ENCODE measurements at places on chromosomes 1 and 21.

DNA sequence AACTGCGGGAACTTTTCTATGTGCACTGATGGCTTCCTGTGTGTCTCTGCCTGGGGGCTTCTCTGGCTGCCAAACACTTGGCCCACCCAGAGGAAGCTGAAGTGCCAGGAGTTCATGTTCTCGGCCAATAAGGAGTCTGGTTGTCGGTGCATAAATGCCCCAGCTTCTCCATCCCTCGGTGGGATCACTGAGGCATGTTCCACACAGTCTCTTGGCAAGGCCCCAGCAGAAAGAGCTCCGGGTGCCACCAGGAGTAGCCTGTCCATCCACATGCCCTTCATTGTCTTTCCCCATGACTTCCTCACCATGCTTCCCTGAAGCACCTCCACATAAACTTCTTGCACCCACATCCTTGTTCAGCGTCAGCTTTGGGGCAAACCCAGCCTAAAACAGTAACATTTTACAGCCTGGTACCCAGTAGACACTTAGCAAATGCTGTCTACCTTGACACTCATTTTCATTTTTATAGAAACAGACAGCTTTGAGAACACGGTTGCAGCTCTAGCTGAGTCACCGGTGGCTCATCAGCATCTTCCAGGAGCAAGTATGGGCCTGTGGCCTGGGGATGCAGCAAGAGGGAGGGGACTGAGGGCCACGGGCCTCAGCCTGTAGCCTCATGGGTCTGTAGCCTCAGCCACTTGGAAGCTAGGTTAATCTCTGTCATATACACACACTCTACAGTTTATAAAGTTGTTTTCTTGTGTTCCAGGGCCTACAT, 14.8 kb upstream of the CDCP2 start:
- DNase-seq = no peak

GRCh38 chr1:203656796-203657747, 30.4 kb downstream of the ATP2B4 start:
- DNase-seq = no peak

- DNase-seq = no peak
Measured at GRCh38 chr21:46028573-46029091, 47.1 kb downstream of the COL6A1 start.

DNA sequence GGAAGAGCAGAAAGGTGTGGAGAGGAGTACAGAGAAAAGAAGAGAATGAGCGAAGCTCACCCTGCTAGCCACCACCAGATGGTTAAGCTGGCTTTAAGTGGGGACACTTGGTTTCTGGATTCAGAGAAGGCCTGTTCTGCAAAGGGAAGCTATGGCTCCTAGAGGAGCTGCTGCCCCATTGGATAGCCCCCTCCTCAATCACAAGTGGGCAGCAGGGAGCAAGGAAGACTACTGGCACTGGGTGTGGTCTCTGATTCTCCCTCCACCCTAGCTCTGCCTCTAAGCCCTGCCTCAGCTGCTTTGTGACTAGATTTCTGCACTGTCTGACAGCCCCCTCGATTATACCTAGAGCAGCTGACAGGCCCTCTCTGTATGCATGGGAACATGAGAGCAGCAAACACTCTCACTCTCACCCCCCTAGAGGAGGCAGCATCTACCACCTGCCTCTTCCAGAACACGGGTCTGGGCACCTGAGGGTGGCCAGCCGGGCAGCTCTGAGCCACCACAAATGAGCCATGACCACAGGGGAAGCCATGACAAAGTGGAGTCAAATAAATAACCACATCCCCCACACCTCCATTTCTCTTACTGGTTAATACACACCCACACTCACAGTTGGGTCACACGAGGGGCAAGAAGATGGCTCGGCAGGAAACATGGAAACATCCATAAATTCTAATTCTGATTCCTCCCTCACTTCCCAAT, 13.6 kb downstream of the PLEKHA6 start:
- DNase-seq = no peak

- DNase-seq = no peak
Measured at GRCh38 chr21:39631842-39632562, 19.3 kb downstream of the B3GALT5 start.
